ENCODE measurements at places on chromosomes 1 and 21. TPM values are rescaled to one million over a fixed set of nuclear protein-coding genes. Genes with fewer than 3 reads are reported as not detected.

DNA sequence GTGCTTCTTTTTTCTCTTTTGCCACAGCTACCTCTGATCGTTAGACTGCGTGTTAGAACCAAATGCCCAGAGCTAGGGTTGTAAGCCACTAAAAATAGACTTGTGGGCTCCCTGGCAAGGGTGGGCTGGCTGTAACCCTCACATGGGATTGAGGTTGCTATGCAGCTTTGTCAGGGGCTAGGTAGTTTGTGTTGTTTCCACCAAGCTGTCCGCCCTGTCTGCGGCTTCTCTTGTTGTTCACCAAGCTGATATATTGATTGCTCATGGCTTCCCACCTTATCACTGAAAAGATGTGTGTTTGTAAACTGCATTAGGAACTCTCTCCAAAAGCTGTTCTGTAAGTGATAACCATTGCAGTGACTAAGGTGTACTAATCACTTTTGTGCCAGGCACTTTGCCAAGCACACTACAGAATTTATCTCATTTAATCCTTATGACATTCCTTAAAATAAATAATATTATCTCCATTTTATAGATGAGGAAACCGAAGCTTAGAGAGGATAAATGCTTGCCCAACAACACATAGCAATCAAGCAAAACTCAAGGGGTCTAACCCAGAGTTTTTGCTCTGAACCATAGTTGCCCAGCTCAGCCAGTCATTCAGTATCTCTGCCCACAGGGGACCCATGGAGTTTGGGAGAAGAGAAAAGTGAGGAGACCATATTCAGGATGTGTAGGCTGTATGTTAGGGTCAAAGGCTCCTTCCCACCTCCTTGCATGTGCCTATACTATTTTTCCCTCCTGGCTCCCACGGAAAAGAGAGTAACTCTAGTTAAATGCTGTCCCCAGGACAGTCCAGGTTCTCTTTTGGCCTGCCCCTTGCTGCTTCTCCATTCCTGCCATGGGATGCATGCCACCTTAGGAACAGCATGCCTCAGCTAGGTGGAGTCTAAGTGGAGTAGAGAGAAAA is 42.2 kb upstream of the TARBP1 start:
- H3K36me3 ChIP-seq, result no peaks in the 10 kb centered on the region
- no peak for DNase-seq
- peaks cover 30% of the 10 kb centered on the region for H3K4me1 ChIP-seq
- no peak overlapping the region for H3K4me3 ChIP-seq
- no peaks in the 10 kb centered on the region for H3K27me3 ChIP-seq
- H3K27ac ChIP-seq, result peak overlapping the region; percentile 90

DNA sequence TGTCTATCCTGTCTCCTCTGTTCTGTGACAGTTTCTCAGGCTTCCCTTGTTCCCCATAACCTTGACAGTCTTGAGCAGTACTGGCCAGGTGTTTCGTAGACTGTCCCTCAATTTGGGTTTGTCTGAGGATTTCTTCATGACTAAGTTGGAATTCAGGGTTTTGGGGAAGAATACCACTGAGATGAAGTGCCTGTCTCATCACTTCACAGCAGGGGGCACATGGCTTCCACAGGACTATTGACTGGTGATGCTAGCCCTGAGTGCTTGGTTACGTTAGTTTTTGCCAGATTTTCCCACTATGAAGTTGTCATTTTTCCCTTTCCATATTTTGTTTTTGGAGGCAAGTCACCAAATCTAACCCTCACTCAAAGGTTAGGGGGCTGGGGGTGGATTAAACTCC is 45.7 kb downstream of the CDCP2 start:
- H3K4me3 ChIP-seq, result no peak overlapping the region
- no peak for DNase-seq
- peaks cover under 1% of the 10 kb centered on the region for H3K36me3 ChIP-seq
- H3K4me1 ChIP-seq, result no peaks in the 10 kb centered on the region
- no peaks in the 10 kb centered on the region for H3K27me3 ChIP-seq
- H3K27ac ChIP-seq, result no peak overlapping the region

- H3K4me3 ChIP-seq, result no peak overlapping the region
- peaks cover 43% of the 10 kb centered on the region for H3K36me3 ChIP-seq
- peak overlapping the region; percentile 15 for H3K27ac ChIP-seq
- no peak for DNase-seq
- H3K27me3 ChIP-seq, result no peaks in the 10 kb centered on the region
Measured at GRCh38 chr1:203742436-203742835, 22.5 kb upstream of the LAX1 start.

- no peak overlapping the region for H3K27ac ChIP-seq
- H3K27me3 ChIP-seq, result no peaks in the 10 kb centered on the region
- H3K4me3 ChIP-seq, result no peak overlapping the region
- no peaks in the 10 kb centered on the region for H3K4me1 ChIP-seq
Measured at GRCh38 chr1:212721388-212722247, 22.0 kb upstream of the BATF3 start.

The KLHDC8A gene
- 2.0 TPM for total RNA-seq

DNA sequence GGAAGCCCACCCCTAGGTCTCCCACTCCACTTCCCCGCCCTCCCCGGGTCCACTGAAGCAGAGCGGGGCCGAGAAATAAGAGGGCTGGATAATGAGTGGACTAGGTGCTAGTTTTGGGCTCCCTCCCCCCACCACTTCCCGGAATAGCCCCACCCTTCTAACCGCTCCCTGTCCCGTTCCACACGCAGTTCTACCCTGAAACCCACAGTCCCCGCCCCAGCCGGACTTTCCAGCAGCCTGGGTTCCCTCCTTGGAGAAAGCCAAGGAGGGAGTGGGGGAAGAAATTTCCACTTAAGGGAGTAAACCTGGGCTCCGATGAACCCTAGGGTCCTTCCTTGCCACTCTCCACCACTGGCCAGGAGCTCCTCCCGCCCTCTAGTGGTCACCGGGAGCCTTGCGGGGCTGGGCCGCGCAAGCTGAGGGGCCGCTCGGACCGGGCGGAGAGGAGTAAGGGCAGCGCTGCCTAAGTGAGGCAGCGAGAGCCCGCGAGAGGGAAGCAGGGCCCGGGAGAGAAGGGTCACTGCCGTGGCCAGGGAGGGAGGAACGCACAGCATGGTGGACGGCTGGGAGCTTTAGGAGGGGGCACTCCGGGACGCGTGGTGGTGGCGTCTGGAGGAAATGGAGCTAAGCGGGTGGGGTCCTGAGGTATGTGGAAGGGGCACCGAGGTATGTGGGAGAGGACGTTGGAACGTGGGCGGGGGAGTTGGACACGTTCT is 14.3 kb downstream of the THBS3 start:
- peaks cover 45% of the 10 kb centered on the region for H3K4me1 ChIP-seq
- DNase-seq, result peak; percentile 97
- H3K27ac ChIP-seq, result peak overlapping the region; percentile 92

DNA sequence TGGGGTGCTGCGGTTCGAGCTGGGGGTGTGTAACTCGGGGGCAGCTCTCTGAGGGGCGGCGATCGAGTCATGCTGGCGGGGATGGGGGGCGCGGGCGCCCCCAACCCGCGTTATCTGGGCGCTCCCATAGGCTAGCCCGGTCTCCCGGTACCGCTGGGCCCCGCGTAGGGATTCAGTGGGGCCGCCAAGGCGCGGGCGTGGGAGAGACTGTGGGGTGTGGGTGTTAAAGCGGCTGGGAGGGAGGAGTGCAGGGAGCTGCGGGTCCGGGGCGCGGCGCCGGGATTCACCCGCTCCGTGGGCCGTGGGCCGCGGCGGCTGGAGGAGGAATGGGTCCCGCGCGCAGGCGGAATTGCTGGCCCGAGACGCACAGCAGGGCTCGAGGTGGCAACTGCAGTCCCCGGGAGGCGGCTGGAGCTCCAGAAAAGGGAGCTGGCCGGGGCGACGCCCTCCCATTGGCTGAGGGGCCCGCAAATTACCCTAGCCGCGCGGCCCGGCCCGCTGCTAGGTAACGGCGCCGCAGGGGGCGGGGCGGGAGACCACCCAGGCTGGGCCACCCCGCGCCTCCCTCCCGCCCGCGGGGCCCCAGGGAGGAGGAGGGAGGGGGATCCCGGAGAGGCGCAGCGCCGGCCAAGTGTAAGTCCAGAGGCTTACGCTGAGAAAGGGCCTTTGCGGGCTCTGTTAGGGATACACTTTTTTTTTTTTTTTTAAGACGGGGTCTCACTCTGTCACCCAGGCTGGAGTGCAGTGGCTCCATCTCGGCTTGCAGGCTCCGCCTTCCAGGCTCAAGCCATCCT is at the start of gene PTCH2:
Gene PTCH2 (minus strand): TSS at position 392 of the 794 bp plus-strand sequence. CDS start 321 bp downstream, at position 71.
- no peaks in the 10 kb centered on the region for H3K27me3 ChIP-seq
- H3K4me1 ChIP-seq, result peaks cover 9% of the 10 kb centered on the region
- H3K36me3 ChIP-seq, result no peaks in the 10 kb centered on the region
- H3K27ac ChIP-seq, result peak within 1 kb of the TSS; percentile 75

DNA sequence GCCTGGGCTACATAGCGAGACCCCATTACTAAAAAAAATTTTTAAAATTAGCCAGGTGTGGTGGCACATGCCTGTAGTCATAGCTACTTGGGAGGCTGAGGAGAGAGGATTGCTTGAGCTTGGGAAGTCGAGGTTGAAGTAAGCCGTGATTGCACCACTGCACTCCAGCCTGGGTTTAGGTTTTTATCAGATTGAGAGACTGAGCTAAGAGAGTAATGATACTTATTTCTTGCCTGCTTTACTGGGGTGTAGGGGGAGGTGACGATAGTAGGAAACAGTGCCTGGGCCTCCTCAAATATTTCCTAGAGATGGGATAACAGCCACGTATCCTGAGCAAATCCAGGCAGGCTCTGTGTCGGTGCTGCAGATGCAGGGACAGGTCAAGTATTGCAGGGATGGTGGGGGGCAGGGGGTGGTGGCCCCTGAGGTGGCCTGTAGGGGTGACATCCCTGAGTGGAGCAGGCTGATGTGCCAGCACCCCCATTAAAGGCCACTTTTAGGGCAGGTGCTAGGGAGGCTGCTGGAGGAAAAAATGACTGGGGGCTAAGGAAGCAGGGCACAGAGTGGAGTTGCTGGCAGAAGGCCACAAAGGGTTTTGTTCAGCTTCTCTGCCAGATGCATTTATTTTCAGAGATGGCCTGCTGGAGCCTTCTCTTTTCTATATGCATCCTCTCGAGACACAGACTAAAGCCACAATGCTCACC is 130.5 kb downstream of the RHOU start:
- H3K27ac ChIP-seq, result no peak overlapping the region
- H3K4me1 ChIP-seq, result peaks cover 13% of the 10 kb centered on the region
- no peak overlapping the region for H3K4me3 ChIP-seq

- no peaks in the 10 kb centered on the region for H3K27me3 ChIP-seq
- no peak overlapping the region for H3K4me3 ChIP-seq
- H3K36me3 ChIP-seq, result no peaks in the 10 kb centered on the region
- no peaks in the 10 kb centered on the region for H3K4me1 ChIP-seq
- DNase-seq, result no peak
- H3K27ac ChIP-seq, result no peak overlapping the region
Measured at GRCh38 chr1:60797351-60797750, 285.0 kb upstream of the NFIA start.

DNA sequence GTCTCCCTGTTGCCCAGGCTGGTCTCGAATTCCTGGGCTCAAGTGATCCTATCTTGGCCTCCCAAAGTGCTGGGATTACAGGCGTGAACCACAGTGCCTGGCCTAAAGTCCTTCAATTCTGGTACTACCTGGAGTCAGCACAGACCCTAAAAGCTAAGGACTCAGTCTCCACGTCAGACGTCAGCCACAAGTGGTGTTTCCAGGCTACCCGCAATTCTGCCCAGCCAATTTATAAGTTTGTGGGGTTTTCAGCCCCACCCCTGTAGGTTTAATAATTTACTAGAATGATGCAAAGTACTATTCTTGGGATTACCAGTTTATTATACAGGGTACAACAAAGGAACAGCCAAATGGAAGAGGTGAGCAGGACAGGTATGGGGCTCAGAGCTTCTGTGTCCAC is 10.6 kb upstream of the DIP2A start:
- no peak for DNase-seq
- H3K4me3 ChIP-seq, result no peak overlapping the region
- H3K27me3 ChIP-seq, result no peaks in the 10 kb centered on the region
- H3K27ac ChIP-seq, result no peak overlapping the region

GRCh38 chr1:238558156-238558555 is 667.4 kb upstream of the ZP4 start:
- H3K4me3 ChIP-seq, result no peak overlapping the region
- H3K27ac ChIP-seq, result no peak overlapping the region
- DNase-seq, result no peak
- H3K27me3 ChIP-seq, result no peaks in the 10 kb centered on the region
- no peaks in the 10 kb centered on the region for H3K4me1 ChIP-seq
- H3K36me3 ChIP-seq, result no peaks in the 10 kb centered on the region

- no peaks in the 10 kb centered on the region for H3K36me3 ChIP-seq
- no peaks in the 10 kb centered on the region for H3K4me1 ChIP-seq
- DNase-seq, result no peak
Measured at GRCh38 chr1:216215169-216215568, 208.1 kb downstream of the USH2A start.

DNA sequence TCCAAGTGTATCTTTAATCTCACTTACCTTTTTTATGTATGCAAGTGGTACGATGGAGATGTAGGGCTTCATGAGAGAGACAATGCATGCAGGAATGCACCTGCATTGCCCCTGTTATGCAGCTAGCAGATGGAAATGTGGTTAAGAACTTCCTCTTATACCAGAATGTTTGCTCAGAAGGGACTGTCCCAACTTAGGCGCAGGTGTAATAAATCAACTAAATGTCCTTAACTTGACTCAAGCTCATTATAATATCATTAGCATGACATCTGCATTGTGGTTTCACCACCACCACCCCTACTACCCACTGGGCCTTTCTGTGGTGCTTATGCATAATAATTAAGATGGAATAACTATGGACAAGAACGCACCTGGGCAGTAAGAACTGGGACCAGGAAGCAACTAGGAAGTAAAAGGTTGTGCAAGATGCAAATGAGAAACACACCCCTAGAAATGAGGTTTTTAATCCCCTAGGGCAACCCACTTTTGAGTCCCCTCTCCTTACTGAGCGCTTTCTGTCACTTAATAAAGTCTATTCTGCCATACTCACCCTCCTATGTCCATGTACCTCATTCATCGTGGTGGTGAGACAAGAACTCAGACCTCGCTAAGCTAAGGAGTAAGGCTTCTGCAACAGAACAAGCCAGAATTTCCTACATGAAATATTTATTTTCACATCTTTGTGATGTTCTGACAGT is 1103.3 kb upstream of the B3GALT2 start:
- DNase-seq, result no peak
- H3K4me3 ChIP-seq, result no peak overlapping the region
- H3K27ac ChIP-seq, result no peak overlapping the region
